PC-3 (cell line): ENCODE measurements at places on chromosomes 11 and 22. TPM values are rescaled to one million over a fixed set of nuclear protein-coding genes. Genes with fewer than 3 reads are reported as not detected.

The PGA4 gene
- total RNA-seq, result not detected in 2 replicates

The SNRPD3 gene
- total RNA-seq, result 175 and 270 TPM in 2 replicates

The RRM1 gene
- total RNA-seq, result 101 and 106 TPM in 2 replicates

The HTR3A gene
- total RNA-seq, result not detected in 2 replicates

The CHST1 gene
- not detected in 2 replicates for total RNA-seq

The OVCH2 gene
- total RNA-seq, result not detected in 2 replicates

The HTR3B gene
- total RNA-seq, result not detected in 2 replicates

The KCNQ1OT1 gene
- total RNA-seq, result 1.5 and 1.7 TPM in 2 replicates
